Hindlimb muscle (tissue), 1 donor: ENCODE measurements at places on chromosomes 2 and 18. TPM values are rescaled to one million over a fixed set of nuclear protein-coding genes. Genes with fewer than 3 reads are reported as not detected.
A peak's percentile ranks its signal among the peaks of the same experiment; 100 is the strongest.

GRCh38 chr2:45883603-45884000, 232.1 kb downstream of the PRKCE start:
- DNase-seq, result no peak

- no peak for DNase-seq
These were observed 24.6 kb downstream of the RTP5 start for GRCh38 chr2:241894056-241894641.

GRCh38 chr2:23904692-23905091, 22.2 kb downstream of the ATAD2B start:
- peak; percentile 36 for DNase-seq

GRCh38 chr2:126719833-126720351, 63.9 kb downstream of the GYPC start:
- DNase-seq, result no peak

GRCh38 chr2:16257322-16258028, 317.1 kb downstream of the MYCN start:
- no peak for DNase-seq

DNA sequence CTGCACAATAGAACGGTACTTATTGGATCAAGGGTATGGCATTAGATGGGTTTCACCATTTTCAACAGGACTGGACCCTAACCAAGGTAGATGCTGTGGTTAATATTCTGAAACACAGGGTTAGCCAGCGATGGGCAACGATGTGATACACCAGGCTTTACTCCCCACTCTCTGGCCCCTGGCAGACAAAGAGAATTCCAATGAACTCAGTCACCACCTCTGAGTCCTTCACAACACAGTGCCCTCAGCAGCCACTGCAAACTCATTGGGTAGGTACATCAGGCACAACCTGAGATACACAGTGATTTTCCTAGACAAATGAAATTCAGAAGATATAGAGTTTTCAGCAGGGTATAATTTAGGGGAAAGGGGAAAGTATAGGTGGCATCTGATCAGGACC, 634.5 kb downstream of the ZEB2 start:
- no peak for DNase-seq

DNA sequence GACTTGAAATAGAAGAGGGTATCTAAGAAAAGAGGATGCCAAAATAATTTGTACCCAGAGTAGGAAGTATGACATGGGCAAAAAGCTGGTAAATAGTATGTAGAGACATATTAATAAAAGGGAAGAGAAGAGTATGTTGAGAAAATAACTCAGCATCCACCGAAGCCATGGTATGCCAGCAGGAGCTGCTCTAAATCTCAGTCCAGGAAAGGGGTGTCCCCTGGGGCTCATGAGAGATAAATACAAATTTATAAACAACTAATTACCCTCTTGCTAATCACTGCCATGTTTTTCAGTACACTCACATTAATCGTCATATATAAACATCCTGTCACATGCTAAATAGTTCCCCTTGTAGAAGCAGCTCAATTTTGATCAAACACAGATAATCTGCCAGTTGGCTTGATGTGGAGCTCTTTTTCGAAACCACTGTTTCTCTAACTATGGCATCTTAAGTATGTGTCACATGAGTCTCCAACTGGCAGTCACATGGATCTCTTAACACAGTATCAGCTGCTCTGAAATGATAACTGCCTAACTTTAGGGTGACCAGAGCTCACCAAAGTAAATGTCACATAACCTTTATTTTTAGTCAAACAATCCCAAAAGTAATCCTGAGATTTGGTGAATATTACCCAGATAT, 31.9 kb downstream of the EXOC6B start:
- no peak for DNase-seq

ANKRD30BL gene
- polyA plus RNA-seq, result 0.08 TPM

CHRNG gene
- 167 TPM for polyA plus RNA-seq

FIGN gene
- 0.99 TPM for polyA plus RNA-seq

GPR75 gene
- 1.9 TPM for polyA plus RNA-seq
